H1 (cell line): ENCODE measurements at places on chromosomes 3 and 15.

- no peak for DNase-seq
Measured at GRCh38 chr15:41860049-41860828, 21.6 kb downstream of the PLA2G4B start.

GRCh38 chr3:157588386-157589060 lies 85.3 kb upstream of the VEPH1 start:
- DNase-seq = no peak

- DNase-seq = no peak
Measured at GRCh38 chr3:183349421-183350157, 78.8 kb downstream of the MCF2L2 start.

GRCh38 chr3:54897028-54897711 lies 30.7 kb downstream of the LRTM1 start:
- DNase-seq = no peak

DNA sequence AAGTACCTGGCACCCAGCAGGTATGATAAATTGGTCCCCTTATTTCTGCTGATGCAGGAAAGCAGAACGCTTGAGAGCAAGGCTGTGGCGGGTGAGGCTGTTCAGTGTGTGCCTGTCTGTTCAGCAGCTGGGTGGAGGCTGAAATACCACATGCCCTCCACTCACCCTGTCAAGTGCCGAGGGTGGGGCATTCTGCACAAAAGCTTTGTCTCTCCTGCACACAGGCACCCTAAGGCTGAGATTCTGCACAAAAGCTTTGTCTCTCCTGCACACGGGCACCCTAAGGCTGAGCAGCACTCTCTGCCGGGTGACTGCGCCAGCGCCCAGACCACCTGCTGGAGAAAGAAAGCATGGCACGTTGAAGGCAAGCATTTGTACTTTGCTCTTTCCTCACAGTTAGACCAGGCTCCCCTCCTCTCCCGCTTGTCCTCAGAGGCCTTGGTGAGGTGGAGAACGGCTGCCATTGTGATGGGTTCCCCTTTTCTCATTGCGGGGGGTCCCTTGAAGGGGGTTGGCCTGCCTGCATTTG lies 97.5 kb downstream of the BDH1 start:
- DNase-seq = no peak

GRCh38 chr3:99884484-99884883 lies 66.8 kb downstream of the CMSS1 start:
- DNase-seq = no peak

- no peak for DNase-seq
Measured at GRCh38 chr3:183224180-183224970, 28.7 kb upstream of the B3GNT5 start.

- DNase-seq = no peak
Measured at GRCh38 chr3:107001635-107002034, 375.6 kb upstream of the CCDC54 start.

- DNase-seq = no peak
Measured at GRCh38 chr3:101903451-101903871, 54.1 kb downstream of the NFKBIZ start.

DNA sequence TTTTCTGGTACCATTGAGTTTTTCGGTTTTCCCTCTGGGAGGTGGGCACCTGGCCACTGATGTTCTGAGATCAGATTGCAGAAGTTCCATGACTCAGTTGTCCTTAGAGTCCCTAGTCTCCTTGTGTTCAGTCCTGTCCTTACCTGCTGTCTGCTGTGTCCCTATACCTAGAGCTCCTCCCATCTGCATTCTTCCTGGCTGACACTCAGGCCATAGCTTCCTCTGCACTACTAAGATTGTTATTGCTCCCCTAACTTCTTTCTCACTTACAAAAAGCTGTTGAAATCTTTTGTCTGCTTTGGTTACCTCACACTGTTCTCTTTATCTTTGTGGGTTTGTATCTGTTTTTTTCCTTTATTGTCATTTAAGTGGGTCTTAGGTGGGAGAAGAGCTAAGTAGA lies 13.2 kb downstream of the USP3 start:
- DNase-seq = no peak

- DNase-seq = no peak
Measured at GRCh38 chr15:52288051-52288942, 7.3 kb downstream of the MYO5C start.

DNA sequence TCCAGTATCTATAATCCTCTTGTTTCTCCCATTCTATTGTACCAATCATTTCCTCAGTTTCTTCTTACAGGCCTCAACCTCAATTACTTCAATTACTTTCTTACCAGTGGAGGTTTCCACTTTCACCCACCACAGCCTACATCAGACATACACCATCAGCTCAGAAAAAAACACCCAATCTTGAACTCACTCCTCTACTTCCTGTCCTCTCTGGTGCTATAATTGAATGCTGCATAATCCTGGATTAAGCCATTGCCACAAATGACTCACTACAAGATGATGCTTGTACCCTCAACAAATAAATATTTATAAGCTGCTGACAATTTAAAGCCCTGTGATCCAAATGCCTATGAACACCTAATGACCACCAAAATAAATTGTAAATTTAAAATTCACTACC lies 18.5 kb downstream of the RYK start:
- DNase-seq = no peak

DNA sequence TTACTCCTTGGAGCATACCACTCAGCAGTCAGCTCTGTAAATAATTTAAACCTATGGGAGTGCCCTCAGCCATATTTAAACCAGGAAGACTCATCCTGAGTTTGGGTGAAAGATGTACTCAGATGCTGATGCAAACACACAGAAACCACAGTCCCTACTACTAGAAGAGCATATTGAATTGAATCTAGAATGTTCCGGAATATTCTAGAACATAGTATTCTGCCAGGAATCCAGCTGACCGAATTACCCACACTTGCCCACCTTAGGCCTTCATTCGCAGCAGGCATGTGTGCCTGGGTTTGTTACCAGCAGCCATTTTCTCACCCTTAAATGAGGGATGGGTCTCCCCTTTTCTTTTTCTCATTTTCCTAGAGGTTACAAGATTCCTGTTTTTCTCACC lies 202.4 kb upstream of the ICE2 start:
- DNase-seq = no peak

DNA sequence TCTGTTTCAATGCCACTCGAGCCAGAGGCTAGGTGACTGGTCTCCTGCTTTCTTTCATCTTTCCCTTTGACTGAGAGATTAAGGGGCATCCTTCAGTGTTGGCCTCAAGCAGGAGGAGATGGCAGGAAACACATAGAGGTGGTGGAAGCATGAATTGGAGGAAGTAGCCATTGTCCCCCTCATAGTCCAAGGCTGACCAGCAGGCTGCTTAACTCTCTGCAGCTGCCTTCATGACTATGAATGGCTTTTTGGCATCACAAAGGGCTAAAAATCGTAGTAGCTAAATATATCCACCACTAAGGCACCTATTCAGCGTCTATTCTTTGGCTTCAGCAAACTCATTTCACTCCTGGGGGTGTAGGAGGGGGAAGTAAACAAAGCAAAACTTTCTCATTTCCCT lies 7.0 kb upstream of the FRMD4B start:
- DNase-seq = no peak

DNA sequence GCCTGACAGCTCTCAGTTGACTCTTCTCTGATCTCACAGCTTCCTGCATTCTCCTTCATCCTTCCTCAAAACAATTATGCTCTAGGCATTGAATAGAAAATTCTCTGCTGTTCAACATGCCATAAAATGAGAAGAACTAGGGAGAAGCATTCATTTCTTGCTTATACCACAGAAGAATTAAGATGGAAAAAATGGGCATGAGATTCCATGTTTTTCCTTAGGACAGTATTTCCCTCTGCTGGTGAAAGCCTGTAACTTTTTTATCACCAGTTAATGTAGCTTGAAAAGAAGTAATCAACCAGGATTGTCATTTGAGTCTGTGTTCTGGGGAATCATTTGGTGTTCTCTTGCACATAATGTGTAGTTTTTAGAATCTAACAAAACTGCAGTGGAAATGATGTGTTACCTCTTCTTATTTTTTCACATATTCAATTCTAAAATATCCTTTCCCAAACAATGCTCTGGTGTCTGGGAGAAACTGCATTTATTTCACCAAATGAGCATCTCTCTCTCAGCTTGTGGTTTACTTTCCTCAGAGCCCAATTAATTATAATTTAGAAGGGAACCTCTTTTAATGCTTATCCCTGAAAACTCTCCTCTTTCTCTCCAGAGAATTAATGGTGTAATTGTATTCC lies 92.8 kb upstream of the DCBLD2 start:
- no peak for DNase-seq

DNA sequence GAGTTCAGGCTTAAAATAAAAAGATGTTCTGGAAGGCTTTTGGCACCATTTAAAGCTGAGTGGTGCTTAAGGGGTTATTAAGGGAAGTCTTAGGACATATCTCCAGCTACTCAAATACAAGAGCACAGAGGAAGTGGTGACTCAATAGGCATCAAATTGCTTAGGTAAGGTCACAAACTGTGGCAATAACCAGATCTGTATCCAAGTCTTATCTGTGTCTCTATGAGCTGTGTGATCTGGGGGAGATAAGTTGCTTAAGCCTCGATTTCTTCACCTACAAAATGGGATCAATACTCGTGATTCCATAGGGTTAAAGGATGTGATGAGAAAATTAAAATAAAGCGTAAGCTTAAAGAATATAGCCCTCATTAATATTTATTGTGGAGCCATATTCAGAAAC lies 7.6 kb downstream of the HDC start:
- DNase-seq = no peak

DNA sequence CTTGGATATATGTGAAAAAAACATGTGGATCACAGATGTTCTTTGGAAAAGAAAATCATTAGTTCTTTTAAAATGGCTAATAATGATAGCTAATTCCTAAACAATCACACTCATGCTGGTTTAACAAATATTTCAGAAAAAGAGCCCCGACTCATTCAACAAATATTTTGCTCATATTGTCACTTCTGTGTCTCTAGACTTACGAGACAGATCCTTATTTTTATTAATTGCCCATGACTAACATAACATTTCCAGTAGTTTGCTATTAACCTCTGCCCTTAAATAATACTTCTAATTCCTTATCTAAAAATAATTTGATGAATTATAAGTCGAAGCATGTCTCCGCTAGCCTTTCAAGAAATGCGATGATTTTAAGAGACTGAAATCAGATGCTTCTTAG lies 70.4 kb downstream of the SATB1 start:
- DNase-seq = no peak

- DNase-seq = no peak
Measured at GRCh38 chr3:165406425-165406824, 210.2 kb upstream of the SLITRK3 start.

- no peak for DNase-seq
Measured at GRCh38 chr3:4547799-4548198, 54.7 kb downstream of the ITPR1 start.

DNA sequence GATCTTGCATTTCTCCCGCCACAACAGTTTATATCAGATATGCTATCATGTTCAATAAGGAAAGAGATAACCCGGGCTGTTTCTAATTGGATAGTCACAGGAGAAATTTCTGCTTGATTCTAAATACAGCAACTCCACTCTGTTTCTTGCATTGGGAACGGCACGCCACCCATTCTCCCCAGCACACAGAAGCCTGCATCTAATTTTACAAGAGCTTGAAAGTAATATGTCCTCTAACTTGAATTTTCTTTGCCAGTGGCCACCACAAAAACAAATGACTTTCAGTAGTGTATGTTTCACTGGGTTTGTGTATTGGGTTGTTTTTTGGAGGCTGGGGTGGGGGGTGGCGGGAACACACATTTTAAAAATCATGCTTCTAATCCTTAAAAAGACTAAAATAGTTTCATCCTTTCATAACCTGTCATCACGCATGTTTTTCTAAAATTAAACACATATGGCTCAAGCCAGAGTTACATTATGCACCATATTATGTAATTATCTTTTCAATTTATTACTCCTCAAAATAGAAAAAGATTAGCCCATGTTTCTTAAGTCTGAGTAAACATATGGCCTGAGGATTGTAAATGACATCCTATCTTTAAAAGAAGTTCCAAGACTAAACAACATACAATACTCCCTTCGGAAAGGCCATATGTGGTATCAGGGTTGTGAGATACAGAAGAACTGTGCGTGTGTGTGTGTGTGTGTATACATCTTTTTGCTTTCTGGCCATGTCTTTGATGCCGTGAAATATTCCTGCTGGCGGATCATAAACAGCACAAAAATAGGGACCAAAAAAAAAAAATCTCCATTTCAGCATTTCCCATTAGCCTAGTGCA lies 176.3 kb downstream of the FOXP1 start:
- DNase-seq = no peak

DNA sequence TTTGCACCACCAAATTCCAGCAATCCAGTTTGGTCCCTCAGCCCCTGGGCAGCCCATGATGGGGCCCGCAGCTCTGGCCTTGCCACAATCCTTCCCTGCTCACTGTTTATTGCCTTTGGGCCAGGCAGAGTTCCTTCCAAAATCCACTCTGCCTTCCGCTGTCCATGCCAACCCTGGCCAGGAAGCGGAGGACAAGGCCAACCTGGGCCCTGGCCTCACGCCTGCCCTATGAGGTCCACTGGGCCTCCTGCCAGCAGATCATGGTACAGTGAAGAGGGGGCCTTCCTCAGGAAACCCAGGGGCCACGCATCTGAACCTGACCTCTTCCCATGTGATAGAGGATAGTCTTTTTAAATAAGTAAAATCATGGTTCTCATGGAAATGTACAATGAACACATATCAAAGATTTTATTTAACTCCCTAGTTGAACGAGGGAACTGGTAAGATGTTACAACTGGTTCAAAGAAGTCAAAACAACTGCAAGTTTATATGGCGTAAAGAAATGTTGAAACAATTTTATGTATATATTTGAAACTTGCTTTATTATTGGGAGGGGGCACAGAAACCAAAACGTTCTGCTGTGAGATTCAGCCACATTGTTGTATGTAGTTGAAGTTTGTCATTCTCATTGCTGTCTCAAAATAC lies 95.8 kb upstream of the TNFAIP8L3 start:
- DNase-seq = no peak

GRCh38 chr3:147797095-147797494 lies 387.9 kb downstream of the ZIC1 start:
- DNase-seq = no peak

- DNase-seq = no peak
Measured at GRCh38 chr3:152245498-152246170, 23.1 kb upstream of the MBNL1 start.

- DNase-seq = peak; percentile 87
Measured at GRCh38 chr3:123884203-123884831, at the start of gene MYLK. TSS of gene MYLK (minus strand) at chr3:123884332. CDS start at chr3:123793841, 90,491 bp downstream.
